ENCODE measurements at places on chromosomes 7 and 10. TPM values are rescaled to one million over a fixed set of nuclear protein-coding genes. Genes with fewer than 3 reads are reported as not detected.

DNA sequence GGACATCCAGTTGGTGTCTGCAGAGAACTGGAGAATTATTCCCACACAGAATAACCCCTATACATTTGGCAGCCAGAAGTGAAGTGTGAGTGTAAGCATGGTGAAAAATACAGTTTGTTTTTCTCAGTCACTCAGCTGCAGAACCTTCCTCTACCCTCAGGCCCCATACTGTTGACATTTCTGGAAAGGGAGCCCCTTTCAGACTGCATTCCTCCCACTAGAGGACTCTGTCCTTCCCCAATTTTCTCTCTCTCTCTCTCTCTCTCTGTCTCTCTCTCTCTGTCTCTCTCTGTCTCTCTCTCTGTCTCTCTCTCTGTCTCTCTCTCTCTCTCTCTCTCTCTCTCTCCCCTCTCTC is 86.8 kb upstream of the STEAP1B start:
- DNase-seq, result no peak

DNA sequence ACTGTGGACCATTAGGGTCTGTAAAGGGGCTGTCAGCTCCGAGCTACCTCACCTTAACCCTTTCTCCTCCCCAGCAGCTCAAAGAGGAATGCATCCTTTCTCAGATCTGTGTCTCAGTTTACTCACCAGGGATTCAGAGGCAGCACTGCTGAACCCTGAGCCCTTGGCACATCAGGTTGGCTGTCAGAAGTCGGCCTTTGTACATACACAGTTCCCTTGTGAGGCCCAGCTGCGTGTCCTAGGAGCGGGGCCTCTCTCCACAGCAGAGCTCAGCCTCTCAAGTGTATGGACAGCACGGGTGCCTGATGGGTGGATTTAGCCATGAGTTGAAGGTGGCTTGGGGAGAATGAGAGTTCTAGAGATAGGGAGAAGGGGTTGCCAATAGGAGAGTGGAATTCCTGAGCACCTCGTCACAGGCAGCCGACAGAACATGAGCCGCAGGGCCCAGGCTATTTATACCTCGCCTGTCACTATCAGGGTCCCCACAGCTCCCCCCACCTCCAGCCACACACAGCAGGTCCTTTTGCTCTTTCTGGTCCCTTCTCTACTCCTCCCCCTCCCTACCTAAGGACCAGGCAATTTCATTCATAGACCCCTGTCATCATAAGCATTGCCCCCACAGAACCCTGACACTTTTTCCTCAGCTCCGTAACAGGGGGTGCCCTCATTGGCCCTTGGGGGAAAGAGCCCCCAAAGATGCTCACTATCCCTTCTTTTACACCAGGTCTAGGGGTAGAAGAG is 2.1 kb upstream of the FLNC start:
- DNase-seq, result peak; percentile 76

- no peak for DNase-seq
Measured at GRCh38 chr7:88183051-88183450, 36.8 kb downstream of the SRI start.

DNA sequence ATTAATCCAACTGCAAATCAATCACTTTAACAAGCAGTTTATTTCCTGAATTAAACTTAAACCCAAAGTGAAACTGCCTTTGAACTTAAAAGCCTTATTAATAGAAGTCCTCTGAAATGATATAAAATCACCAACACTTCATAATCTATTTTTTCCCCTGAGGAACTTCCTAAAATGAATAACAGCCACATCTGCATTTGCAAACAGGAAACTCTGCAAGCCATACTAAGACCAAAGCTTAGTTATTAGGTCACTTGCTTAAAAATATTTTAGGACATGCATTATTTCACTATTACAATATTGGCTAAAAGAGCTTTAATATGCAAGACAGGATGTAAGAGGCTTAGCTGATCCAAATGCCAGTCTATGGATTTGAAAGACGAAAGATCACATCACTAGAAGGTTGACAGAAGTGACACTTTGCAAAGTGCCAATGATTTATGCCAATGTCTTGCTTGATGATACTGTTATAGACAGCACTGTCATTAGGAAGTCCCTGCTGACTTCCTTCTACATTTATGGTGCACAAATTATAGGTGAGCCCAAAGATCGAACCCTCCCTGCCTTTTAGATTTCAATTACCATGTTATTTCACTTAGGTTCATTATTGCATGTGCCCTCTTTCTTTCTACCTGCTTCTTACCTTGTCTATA is 99.9 kb upstream of the SKAP2 start:
- DNase-seq, result no peak

DNA sequence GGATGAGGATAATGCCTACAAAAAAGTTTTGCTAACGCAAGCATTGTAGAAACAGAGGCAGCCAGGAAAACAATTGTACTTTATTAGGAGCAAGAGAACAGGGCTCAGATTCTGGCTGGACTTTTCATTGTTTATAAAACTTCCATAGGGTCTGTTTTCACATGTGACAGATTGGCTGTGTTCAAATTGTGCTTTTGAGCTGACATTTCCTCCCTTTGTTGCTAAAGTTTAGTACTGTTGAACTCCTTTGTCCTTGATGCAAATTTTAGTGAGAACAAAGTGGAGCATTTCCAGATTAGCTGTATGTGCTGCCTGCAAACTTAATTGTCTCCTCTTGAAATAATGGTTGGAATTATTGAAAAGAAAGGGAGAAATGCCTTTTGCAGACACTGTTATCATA is 221.0 kb upstream of the FZD1 start:
- DNase-seq, result no peak

- DNase-seq, result no peak
Measured at GRCh38 chr10:131938681-131939080, 37.9 kb downstream of the PPP2R2D start.

- DNase-seq, result no peak
Measured at GRCh38 chr10:69712342-69712741, 82.3 kb downstream of the FAM241B start.

DNA sequence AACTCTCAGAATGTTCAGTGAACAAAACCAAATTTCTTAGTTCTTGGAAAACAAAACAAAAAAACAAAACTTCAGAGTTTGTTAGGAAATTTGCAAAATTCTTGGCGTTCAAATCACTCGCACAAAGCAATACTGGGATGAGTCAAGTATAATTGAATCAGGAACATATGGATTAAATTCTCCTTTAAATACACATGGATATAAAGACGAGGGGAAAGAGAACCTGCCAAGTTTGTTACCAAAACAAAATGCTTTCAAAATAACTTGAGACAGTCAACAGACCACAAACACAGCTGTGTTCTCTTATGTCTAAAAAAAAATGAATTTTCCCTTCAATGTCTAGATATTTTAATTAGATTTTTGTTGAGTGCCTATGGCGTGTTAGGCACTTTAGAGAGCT is 93.5 kb upstream of the MPP7 start:
- no peak for DNase-seq

- DNase-seq, result no peak
Measured at GRCh38 chr10:97222326-97222961, 36.7 kb upstream of the SLIT1 start.

- DNase-seq, result no peak
Measured at GRCh38 chr10:7318836-7319235, 92.0 kb downstream of the SFMBT2 start.

DNA sequence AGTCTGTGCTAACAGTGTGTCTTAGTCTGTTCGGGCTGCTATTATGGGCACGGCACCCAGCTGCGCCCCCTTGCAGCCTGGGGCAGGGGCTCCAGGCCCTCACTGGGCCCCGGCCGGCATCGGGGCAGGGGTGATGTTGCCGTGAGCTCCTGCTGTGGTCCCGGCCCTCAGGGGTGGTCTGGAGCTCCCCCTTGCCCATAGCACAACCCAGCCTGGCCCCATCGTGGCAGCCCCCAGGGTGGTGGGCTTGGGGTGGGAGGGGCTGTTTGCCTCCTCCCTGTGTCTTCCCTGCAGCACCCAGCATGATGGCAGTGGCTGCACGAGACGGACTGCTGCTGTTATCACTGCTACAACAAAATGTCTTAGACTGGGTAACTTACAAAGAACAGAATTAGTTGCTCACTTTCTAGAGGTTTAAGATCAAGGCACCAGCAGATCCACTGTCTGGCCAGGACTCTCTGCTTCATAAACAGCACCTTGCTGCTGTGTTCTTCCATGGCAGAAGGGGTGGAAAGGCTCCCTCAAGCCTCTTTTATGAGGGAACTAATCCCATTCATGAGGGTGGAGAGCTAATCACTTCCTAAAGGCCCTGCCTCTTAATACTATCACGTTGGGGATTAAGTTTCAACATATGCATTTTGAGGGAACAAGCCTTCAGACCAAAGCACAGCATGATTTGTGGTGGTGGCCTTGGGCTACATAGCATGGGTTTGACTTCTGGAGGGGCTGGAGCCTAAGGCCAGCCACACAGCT is 149.5 kb downstream of the SEC23IP start:
- no peak for DNase-seq

DNA sequence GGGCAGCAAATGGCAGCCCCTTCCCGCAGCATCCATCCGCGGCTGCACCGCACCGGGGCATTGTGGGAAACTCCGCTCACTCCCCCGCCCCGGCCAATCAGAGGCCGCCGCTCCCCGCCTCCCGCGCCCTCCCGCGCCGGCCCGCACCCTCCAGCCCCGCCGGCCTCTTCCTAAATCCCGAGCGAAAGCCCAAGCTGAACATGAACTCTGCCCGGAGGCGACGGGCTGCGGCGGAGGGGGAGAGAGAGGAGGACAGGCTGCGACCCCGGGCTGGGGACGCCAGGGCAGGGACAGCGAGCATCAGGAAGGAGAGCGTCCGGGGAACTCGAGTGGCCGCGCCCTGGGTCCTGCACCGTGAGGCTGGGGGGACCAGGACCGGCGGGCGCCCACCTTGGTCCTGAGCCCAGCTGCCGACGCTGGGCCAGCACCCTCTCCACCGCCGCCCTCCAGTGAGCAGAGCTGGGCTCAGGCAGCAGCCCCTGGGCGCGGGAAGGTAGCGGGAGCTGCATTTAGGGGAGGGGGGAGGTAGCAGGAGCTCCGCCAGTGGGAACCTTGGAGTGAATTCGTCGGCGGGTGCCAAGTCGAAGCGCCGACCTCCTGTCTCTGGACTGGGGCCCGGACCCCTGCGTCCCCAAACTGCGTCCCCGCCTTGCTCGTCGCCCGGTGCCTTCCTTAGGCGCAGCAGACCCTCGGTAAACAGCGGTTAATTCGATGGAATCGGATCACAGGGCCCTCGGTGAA is at the start of gene DGKI:
Gene DGKI (minus strand): TSS at position 148 of the 741 bp plus-strand sequence.
- DNase-seq, result no peak

- DNase-seq, result no peak
Measured at GRCh38 chr10:125093199-125093973, 67.0 kb downstream of the CTBP2 start.

GRCh38 chr7:157177333-157177982 is 38.7 kb downstream of the UBE3C start:
- no peak for DNase-seq

DNA sequence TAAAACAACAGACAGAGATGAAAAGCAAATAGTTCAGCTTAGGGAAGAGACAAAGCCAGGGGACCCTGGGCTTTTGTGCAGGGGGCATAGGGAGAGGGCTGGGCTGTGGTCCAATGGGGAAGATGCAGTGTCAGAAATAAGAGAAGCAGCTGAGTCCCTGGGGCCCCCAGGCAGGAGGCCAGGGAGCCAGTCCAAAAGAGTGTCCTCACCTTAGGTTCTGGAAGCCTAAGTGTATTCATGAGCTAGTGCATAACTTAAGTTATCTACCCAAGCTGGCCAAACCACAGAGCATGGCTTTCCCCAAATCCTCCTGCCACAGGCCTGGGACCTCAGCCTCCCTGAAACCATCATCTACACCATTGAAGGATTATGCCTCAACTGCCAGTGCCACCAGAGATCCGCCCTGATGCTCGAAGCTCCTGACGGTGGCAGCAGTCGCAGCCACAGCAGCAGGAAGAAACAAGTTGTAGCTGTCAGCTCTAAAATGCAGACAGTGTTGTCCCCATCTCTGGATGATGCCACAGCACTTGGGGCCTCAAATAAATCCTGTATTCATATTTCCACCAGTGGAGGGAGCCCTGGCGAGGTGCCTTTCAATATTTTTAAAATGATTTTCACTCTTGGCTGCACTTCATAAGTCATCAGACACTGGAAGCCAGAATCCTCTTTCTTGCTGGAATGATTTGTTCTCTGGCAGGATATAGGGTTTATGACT is 574.6 kb downstream of the GRID1 start:
- peak; percentile 17 for DNase-seq

DNA sequence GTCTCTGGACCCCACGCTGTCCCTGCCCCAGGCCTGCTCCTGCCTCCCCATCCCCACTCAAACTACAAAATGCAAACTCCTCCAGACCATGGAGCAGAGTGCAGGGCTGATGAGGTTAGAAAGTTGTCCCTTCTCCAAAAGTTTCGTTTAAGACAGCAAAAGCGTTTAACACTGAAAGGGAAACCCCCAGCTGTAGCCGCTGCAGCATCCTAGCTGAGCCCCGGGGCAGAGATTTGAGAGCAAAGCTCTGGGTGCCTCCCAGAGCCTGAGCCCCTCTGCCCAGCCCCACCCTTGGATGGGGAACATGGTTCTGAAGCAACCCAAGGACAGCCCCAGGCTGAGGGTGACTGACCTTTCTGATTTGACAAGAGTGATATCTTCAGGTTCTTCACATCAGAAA is 52.8 kb upstream of the ENO4 start:
- DNase-seq, result no peak

- peak; percentile 91 for DNase-seq
Measured at GRCh38 chr7:15015545-15016314, 113.2 kb upstream of the DGKB start.

DNA sequence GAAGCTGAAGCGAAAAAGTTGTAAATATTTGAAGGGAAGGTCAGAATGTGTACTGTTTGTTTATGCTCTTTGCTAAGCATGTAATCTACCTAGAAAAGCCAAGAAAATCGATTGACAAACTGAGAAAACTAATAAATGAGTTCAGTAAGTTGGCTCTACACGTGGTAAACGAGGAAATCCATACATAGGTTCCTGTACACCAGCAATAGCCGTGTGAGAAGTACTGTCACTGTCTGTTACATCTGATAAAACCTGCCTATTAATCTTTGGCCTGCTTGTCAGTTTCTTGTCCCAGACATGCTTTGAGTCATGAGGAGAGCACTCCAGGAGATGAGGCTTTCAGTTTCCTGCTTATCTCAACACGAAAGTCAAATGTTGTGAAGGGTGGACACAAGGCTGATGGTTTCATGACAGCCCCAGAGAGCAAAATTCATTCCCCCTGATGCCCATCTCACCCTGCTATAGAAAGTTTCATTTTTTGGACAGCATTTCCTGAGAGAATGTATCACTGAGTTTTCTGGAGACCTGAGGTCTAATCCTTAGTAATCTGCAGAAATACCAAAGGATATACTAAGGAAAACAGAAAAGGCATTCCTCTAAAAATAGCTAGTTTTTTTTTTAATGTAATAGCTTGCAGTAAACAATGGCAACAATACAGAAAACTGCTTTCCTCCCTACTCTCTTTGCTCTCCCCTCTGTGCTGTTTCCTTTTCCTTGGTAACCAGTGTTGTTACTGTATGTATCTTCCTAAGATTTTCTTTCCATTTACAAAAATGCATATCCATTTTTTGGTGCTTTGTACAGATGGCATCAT is 18.8 kb downstream of the BMPR1A start:
- peak; percentile 24 for DNase-seq

- DNase-seq, result no peak
Measured at GRCh38 chr7:34677491-34677890, 19.5 kb downstream of the NPSR1 start.

The FZD8 gene
- 4.9 TPM for total RNA-seq

The AKAP9 gene
- total RNA-seq, result 30.9 TPM

The WNT8B gene
- total RNA-seq, result not detected

The MNX1 gene
- 1.6 TPM for total RNA-seq

The SPDYE5 gene
- total RNA-seq, result not detected

The TMEM196 gene
- not detected for total RNA-seq

The NUTM2B gene
- total RNA-seq, result 1.2 TPM

The LRIT1 gene
- total RNA-seq, result not detected

The PAX4 gene
- not detected for total RNA-seq

The ADGRA1 gene
- 0.43 TPM for total RNA-seq

The IFRD1 gene
- 114 TPM for total RNA-seq

The CXCL12 gene
- total RNA-seq, result 0.02 TPM
